ENCODE measurements at places on chromosomes 1 and 21.

DNA sequence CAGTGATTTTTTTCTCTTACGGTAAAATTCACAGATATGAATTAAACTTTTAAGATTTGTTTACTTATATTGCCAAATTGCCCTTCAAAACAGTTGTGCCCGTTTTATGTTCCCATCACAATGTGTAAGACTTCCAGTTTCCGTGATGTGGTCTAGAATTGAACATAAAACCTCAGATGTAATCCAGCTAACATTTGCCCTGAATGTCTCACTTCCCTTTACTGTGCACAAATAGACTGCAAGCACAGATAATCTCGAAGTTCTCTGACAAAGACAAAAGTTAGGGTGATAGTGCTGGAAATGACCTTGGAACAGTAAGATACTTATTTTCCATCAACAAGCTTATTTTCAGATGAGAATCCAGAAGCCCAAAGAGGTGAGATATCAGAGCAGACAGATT lies 177.5 kb downstream of the ZZZ3 start:
- no peak for DNase-seq

DNA sequence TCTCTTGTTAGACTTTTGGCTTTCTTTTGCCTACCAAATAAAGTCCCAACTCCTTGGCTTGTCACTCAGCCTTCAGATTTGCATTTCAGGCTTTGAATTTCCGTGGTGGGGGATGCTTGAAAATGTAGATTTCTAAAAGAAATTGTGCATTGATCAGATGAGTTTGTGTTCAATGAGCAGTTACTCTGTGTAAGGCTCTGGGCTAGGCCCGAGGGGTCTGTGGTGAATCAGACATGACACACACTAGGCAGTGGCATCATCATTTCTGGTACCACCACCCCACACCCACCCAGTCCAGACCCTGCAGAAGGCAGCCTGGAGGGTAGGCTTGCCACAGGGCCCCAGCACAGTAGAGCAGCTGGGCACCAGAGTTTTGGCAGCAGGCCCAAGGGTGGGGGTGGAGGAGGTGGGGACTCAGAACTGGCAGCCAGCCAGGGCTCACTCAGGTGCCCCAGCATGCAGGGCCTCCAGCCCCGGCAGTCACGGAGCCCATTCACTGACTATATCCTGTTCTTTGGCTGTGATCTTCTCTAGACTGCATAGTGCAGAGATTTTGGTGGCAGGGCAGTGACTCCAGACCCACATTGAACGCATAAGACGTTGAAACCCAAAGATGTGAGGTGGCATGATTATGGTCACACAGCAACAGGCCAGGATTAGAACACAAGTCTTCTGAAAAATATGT lies 97.2 kb upstream of the ARTN start:
- DNase-seq: peak; percentile 28

DNA sequence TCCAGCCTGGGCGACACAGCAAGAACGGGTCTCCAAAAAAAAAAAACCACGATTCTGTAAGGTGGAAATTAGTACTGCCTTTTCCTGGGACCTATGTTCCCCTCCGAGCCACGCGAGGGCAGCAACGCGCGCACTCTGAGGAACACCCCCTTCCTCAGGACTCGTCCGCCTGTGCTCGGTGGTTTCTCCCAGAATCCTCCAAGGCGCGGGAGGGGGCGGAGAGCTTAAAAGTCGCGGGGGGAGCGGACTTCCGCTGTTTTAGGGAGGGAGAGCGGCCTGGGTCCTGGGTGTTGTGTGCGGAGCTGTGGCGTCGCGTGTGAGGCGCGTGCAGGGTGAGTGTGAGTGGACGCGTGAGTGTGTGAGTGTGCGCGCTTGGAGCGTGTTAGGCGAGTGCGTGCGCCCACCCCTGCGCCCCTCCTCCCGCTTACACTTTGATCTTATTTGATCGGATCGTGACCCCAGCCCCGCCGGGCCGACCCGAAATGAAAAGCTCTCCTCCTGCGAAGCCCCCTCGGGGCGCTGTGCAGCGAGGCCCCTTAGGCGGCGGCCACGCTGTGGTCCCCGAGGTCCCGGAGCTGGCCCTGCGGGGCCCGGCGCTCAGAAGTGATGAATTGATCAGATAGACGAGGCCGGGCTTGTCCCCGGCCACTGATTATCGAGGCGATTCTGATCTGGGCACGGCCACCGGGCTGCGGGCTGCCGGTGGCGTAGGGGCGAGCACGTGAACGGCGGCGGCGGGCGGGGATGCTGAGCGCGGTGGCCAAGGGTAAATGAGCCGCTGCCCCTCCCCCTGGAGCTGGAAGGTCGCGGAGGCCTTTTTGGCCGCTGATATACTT lies 9.6 kb downstream of the TMEM167B start:
- DNase-seq: peak; percentile 93

GRCh38 chr1:162537216-162537615 lies 24.3 kb upstream of the UAP1 start:
- DNase-seq: no peak

- DNase-seq: no peak
Measured at GRCh38 chr1:34929497-34929852, at the start of gene DLGAP3. DLGAP3 (minus strand) TSS chr1:34929650; CDS start chr1:34905383, 24,267 bp downstream.

- no peak for DNase-seq
Measured at GRCh38 chr21:40729761-40730425, 117.1 kb downstream of the DSCAM start.

- no peak for DNase-seq
Measured at GRCh38 chr1:192235127-192235526, 76.9 kb downstream of the RGS18 start.

DNA sequence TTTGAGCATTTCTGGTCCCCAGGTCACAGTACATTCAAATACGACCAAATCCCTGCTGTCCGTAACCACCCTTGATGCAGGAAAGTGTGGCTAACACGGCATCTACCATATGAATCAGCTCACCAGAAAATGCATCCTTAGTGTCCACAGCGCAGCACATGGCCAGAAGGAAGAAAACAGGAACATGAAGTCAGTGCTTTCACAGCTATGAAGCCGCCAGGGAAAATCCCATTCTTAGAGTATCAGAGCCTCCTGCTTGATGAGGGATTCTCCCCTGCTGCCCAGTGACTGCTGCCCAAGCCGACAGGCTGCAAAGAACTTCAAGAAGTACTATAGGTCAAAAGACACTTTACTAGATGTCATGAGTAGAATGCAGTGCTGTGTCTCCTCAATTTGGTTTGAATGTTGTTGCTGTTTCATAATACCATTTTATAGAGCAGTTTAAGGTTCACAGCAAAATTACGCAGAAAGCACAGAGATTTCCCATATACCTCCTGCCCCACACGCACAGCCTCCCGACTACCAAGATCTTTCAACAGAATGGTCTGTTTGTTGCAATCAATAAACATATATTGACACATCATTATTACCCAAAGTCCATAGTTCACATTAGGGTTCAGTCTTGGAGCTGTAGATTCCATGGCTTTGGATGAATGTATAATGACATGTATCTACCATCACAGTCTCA lies 14.5 kb downstream of the TIAM1 start:
- DNase-seq: no peak

- no peak for DNase-seq
Measured at GRCh38 chr1:21323091-21323490, 32.8 kb upstream of the ECE1 start.

DNA sequence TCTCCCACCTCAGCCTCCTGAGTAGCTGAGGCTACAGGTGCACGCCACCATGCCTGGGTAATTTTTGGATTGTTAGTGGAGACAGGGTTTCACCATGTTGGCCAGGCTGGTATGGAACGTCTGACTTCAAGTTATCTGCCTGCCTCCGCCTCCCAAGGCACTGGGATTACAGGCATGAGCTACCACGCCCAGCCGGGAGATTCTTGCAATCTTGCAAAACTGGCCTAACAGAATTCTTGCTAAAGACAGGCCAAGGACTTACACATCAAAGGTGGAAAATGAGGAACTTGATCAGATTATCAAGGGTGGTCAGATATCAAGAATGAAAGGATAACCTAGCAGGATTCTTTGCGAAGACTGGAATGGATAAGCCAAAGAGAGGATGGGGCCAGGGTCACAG lies 98.3 kb upstream of the TIAM1 start:
- no peak for DNase-seq

DNA sequence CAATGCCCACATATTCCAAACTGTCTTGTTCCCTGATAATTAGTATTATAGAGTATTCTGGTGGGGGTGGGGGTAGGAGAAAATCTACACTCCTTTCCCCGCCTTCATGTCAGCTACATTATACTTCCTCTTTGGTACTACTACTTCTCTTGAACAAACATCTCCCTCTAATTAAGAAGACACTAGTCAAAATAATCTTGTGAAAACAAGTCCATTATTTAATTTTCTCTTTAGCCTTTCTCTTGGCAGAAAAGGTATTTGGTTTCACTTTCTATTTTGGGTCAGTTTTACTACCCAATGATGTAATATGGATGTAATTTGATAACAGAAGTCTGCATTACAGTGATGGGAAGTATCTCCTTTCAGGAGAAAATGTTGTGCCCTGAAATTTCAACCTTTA lies 22.5 kb downstream of the NTMT2 start:
- DNase-seq: no peak

- DNase-seq: no peak
Measured at GRCh38 chr1:56825436-56825835, 6.2 kb upstream of the FYB2 start.

- no peak for DNase-seq
Measured at GRCh38 chr1:172627702-172628101, 31.2 kb upstream of the FASLG start.

- no peak for DNase-seq
Measured at GRCh38 chr1:232493869-232494268, 136.1 kb downstream of the SIPA1L2 start.

- peak; percentile 47 for DNase-seq
Measured at GRCh38 chr1:109490029-109490933, 3.6 kb upstream of the CYB561D1 start.

- DNase-seq: no peak
Measured at GRCh38 chr1:18452550-18452949, 28.2 kb upstream of the KLHDC7A start.

GRCh38 chr1:77845951-77846350 lies 42.5 kb upstream of the NEXN start:
- no peak for DNase-seq

GRCh38 chr1:60833173-60833572 lies 249.2 kb upstream of the NFIA start:
- no peak for DNase-seq

GRCh38 chr1:238336531-238336930 lies 445.8 kb upstream of the ZP4 start:
- DNase-seq: no peak

DNA sequence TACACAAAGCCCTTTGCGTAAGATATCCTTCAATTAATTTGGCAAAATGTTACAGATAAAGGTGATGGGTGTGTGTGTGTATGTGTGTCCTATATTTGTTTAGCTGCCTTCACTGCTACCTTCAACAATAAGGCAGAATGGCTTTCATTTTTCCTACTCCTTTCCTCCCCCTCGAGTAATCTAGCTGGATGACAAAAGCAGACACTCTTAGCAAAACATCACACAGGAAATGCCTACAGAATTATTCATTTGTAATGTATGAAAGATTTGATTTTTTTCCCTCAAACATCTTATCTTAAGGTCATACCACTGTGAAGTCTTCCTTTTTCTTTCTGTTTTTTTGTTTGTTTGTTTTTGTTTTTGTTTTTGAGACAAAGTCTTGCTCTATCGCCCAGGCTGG lies 10.6 kb downstream of the PTPN22 start:
- DNase-seq: no peak

GRCh38 chr1:12201352-12202189 lies 28.3 kb upstream of the VPS13D start:
- DNase-seq: peak; percentile 30

- peak; percentile 66 for DNase-seq
Measured at GRCh38 chr21:34989337-34990151, 59.6 kb downstream of the RUNX1 start.

DNA sequence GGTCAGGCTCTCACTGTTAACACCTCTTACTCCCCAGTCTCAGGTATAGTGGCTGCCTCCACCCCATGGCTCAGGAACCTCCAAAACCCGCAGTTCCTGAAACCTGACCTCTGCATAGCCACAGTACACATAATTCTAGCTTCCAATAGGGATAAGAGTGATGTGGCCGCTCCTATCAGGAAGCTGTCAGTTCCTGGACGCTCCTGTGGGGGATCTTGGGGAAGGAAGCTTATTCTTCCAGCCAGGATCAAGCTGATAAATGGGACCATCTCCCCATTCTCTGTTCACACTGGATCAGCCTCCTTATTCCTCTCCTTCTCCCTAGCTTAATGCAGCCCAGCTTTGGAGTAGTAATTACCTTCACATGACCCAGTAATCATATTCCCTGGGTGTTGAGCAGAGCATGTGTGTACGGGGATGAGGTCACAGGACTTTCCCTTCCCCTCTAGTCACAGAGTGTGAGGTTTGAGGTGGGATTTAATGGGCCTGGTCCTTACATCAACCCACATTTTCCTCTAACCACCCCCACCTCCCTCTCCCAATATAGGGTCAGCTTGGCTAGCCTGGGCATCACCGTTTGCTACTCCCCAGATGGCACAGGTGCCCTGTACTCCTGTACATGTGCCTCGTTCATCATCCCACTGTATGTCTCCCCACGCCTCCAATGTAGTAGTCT lies 7.0 kb upstream of the POU3F1 start:
- no peak for DNase-seq

- DNase-seq: no peak
Measured at GRCh38 chr1:6599141-6599975, 3.3 kb downstream of the KLHL21 start.

All from stimulated activated CD8-positive, alpha-beta memory T cell treated with anti-CD3 and anti-CD28 coated beads, Interleukin-15, amount 100 ng/mL, for 48 hours (primary cell).